ENCODE measurements at places on chromosomes 5 and 9.

GRCh38 chr5:145936401-145937131 is at the start of gene SH3RF2:
Gene SH3RF2 (plus strand): TSS chr5:145936578. CDS start chr5:145937929, 1,351 bp downstream.
- DNase-seq: no peak

DNA sequence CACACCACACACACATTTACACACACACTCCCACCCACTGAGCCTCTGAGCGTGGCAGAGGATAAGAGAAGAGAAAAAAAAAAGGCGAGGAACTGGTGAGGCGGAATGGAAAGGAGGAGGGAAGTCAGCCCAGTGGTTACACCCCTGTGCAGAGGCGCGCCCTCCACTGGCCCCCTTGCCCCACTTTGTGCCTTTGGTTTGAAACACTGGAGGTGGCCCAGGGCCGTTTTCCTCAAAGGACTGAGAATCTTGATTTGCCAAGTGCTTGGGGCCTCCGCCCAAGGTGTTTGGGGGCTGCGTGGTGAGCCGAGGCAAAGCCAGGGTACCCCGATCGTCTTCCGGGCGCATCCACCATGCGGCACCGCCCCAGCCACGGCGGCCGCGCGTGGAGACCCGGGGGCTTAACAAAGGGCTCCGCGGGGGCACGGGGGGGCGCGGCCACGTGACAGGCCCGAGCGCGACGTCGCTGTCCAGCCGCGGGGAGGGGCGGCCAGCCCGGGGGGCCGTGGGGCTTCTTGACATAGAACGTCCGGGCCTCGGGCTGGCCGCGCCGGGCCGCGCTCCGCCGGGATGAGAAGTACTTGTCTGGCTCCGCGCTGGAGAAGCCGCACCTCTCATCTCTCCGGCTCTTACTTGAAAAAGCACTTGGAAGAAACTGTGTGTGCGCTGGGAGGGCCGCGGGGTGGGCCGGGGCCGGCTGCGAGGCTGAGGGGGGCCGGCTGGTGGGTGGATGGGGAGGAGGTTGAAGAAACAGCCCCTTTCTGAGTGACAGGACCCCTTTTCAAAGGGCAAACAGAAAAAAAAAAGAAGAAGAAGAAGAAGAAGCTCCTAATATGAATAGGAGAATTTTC is 21.0 kb downstream of the NR2F1 start:
- no peak for DNase-seq

- DNase-seq: no peak
Measured at GRCh38 chr9:90002397-90003271, 397.8 kb downstream of the GADD45G start.

DNA sequence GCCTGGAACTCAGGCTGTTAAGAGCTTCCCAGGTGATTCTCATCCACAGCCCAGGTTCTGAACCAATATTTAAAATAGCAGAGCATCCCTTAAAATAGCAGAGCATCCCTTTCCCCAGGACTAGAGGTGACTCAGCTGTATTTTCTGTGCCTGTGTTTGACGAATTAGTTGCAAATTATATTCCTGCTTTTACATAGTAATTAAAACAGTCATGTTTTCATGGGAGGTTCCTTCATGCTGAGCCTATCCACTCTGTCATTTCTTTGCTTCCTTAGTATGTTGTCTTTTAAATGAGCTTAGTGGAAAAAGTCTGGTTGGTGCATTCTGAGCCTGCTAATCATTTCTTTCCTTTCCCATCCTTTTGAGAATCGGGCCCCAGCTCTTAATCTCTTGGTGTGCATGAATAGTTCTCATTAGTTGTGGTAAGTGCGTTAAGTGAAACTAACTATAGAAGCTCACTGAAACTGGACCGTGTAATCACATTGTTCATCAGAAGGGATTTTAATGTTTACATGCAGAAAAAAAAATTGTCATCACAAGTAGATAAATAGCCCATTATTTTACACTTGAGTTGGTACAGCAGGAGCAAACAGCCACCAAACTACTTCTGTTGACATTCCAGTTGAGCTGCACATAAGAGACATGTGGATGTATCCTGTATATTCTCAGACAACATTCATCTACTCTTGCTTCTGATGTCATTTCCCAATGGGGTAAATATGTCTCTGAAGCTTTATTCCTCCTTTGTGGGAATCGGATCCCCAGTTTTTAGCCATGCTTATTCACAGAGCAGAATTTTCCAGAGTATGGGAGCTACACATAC is 596.9 kb upstream of the WWC1 start:
- DNase-seq: no peak

DNA sequence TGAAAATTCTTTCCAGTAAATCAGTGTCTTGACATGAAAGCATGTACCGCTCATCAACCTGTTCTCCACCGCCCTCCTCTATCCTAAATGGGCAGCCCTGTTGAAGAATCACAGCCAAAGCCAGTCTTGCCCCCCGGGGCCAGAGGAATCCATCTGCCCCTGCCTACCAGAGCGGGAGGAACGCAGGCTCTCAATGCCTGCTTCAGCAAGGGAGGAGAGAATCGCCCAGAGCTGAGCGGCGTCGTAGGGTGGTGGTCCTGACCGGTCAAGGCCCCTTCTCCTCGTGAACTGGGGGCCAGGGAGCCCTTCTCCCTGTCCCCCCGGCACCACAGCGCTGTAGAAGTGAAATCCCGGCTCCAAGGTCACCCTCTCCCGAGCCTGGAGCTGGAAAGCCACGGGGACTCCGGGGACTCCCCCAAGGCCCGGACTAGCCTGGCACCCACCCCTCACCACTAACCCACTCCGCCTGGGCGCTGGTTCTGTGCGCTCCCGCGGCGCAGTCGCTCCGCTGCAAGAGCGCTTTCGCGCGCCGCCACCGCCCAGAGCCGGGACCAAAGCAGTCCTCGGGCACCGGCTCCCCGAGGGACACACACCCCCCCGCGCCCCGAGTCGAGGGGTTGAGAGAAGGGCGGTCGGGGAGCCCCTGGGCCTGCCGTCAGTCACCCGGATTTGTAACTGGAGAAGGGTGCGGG is 718 bp upstream of the TMEM215 start:
- no peak for DNase-seq

DNA sequence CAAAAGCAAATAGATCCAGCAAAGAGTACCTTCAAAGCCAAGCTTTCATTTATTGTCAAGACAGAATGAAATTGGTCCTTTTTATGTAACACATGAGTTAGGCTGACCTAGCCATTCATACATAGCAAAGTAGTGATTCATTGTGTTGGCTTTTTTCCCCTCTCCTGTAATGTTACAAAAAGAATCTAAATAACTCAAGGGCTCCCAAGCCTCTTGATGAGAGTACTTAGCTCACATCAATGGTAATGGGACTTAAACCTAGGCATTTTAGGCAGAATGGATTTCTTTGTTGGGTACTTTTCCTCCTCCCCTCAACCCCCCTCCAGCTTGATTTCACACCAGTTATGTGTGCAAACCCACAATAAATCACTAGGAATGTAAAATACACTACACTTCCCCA is 123.7 kb downstream of the EBF1 start:
- DNase-seq: no peak
